ENCODE measurements at places on chromosomes 7 and 10. TPM values are rescaled to one million over a fixed set of nuclear protein-coding genes. Genes with fewer than 3 reads are reported as not detected.

The BUD23 gene
- total RNA-seq = 71.5 TPM

The LMOD2 gene
- not detected for total RNA-seq

The POU6F2 gene
- 0.19 TPM for total RNA-seq

The ZDHHC4 gene
- total RNA-seq = 41.8 TPM

The HECW1 gene
- total RNA-seq = 0.27 TPM

The PVRIG gene
- total RNA-seq = not detected

The HPSE2 gene
- not detected for total RNA-seq

The ZNF485 gene
- total RNA-seq = 6.5 TPM

The OR2A5 gene
- not detected for total RNA-seq

The DGKI gene
- 1.4 TPM for total RNA-seq

The CCL24 gene
- not detected for total RNA-seq

The ANXA8L1 gene
- total RNA-seq = 31.7 TPM

The CYP3A4 gene
- not detected for total RNA-seq

The LRRC17 gene
- total RNA-seq = 0.21 TPM

The AMPH gene
- total RNA-seq = 0.63 TPM

The ZNF467 gene
- total RNA-seq = 3.2 TPM
